ENCODE measurements at places on chromosomes 16 and 17.
A peak's percentile ranks its signal among the peaks of the same experiment; 100 is the strongest.

- peak; percentile 65 for DNase-seq
These were observed 15.0 kb downstream of the ZNF213 start for GRCh38 chr16:3149630-3150345.

- DNase-seq = no peak
These were observed 73.9 kb upstream of the TOB1 start for GRCh38 chr17:50939795-50940684.

- no peak for DNase-seq
These were observed 12.1 kb upstream of the CBX8 start for GRCh38 chr17:79808763-79809529.

DNA sequence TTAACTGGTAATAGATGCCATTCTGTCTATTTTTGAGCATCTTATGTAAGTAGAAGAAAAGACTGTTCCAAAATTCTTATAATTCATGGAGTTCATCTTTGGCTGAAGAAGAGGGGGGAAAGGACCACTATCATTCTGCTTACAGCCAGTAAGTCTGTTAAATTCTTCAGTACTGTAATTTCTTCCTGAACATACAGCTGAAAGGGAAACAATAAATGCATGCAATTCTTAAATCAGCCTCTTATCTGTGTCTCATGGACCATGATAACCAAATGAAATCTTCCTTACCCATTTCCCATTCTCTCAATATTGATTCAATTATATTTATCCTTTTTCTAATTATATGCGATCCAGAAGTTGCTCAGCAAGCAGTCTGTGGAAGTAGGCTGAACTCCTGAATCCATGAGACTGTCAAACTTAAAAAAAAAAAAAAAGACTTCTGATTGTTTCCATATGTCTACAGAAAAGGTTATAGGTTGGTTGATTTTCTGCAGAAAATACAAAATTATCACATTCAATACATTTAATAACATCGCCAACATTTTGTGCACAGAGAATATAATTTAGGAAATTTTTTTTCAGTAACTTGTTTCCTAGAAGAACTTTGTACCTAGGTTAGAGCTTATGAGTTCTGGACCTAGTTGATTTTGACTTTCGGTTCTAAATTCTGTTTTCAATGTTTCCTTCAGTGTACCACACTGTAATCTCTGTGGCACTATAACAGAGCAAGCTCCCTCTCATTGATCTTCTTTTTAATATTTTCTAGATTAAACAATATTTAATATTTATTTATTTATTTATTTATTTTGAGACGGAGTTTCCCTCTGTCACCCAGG, 1.2 kb upstream of the ABCA9 start:
- DNase-seq = no peak

DNA sequence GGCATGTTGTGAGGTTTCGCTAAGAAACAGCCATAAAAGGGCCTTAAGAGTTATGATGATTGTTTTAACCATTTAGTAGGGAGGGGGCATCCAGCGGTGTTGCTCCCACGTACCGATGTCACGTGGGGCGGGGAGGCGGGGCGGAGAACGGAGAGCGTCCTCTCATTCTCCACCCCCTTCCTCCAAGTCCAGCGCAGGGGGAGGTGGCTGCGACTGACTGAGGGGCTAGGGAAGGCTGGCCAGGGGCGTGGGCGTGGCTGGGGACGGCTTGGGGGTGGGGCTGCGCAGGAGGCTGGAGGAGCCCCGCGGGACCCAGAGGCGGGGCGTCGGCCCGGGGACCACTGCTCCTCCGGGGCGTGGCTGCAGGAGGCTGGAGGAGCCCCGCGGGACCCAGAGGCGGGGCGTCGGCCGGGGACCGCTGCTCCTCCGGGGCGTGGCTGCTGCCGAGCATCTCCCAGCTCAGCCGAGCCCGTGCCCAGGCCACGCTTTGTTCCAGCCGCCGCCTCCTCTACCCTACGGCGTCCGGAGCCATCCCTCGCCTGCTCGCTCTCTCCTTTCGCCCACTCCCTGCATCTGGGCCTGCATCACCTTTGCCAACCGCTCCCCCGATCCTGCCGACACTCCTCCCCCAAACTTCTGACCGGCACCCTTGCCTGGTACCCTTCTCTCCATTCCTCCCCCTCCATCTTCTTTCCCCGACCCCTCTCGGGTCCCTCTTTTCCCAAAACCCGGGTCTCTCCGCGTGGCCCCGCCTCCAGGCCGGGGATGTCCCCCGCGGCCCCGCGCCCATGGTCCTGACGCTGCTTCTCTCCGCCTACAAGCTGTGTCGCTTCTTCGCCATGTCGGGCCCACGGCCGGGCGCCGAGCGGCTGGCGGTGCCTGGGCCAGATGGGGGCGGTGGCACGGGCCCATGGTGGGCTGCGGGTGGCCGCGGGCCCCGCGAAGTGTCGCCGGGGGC, at the start of gene SARM1:
Gene SARM1, plus strand, starts transcription at position 450 of the 958 bp plus-strand sequence. Its CDS starts 339 bp downstream, at position 789.
- DNase-seq = peak; percentile 93

DNA sequence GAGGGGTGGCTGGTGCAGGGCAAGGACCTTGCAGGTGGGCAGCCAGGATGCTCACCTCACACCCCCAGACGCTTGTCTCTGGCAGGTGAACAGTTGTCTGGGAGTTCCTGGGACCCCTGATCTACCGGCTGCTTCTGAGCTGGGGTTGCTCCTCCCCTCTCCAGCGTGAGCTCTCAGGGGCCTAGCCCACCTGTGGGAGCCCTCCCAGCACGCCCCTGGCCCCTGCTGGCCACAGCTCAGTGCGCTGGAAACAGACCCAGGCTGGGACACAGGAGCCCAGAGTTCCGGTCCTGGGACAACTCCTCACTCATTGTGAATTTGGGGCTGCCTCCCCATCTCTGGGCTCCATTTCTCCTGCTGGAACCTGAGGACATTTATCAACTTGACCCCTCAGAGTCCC, 30.3 kb downstream of the ARHGAP23 start:
- no peak for DNase-seq

GRCh38 chr17:80561541-80562114, 17.0 kb downstream of the RPTOR start:
- peak; percentile 50 for DNase-seq

DNA sequence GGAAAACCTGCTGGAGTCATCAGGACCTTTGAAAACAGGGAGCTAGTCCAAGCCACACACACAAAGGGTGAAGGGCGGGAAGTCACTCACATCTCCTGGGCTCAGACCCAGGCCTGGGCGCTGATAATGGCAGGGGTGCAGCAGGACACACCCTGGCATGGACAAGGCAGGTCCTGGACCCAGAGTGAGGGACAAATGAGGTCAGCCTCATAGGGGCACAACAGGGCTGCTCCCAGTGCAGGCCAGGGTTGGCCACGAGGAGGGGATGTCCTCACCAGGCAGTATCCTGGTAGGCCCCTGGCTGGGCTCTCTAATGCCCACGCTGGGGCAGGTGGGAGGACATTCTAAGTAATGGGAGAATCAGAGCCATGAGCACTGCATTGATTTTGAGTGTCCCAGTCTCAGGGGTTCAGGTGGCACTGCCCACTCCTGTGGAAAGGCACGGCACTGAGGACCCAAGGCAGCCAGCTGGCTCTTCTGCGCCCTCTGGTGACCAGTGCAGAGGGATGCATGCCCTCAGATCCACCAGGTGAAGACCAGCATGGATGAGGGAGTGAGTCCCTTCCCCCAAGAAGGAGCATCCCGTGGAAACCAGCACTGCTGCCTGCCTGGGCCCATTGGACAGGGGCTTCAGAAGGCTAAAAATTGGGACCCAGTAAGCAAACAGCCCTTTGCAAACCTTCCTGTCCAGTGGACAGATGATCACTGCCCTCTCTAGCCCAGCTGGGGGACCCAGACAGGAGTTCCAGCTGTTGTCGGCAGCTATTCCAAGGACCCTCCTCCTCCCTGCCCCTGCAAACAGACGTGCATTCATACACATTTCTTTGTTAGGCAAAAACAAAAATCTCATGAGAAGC, 23.4 kb upstream of the SREBF1 start:
- DNase-seq = peak; percentile 56

DNA sequence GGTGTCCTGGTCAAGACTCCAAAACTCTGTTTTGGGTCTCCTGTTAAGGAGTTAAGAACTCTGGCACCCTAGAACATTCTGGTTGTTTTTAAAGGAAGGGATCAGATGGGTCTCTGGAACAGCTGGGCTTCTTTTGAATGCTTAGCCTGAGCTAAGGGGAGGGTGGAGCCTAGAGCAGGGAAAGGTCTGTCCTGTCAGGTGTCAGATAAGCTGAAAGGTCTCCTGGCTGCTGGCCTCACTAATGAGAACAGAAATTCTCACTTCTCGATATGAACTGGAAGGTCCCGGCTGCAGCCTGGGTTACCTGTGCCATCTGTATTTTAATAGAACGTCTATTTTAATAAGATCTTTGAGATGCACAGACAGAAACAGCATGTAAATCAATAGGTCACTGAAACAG, 69.0 kb downstream of the RAP1GAP2 start:
- no peak for DNase-seq

DNA sequence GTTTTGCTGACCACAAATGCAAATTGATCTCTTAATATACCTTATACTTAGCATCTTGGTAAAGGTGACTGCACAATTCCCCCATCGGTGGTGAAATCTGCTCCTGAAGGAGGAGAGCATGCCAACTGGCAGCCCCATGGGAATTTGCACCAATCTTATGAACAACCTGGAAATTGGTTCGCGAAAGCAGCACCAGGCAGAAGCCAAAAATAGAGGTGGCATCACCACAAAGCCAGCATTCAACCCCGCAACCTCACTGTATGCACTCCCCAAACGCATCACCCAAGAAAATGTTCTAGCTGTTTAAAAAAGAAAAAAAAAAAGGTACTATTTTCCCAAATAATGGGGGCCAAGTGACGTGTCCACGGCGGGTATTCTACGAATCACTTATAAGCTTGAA, 213.4 kb downstream of the ZFHX3 start:
- DNase-seq = no peak

DNA sequence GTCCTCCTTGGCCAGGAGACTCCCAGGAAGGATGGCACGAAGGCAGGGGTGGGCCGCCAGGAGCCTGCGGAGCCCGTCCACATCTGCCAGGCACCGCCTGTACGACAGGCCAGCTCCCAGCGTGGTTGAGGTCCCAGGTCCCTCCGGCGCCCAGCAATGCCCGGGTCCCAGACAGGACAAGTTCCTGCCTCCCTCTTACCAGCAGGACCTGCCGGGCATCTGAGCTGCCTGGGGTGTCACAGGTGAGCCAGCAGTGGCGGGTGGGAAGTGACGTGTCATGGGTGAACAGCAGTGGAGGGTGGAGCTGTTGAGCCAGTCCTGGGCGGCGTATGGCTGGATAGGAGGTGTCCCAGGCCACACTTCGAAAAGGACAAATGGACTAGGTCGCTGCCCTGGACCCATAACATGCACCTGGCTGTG, 15.7 kb upstream of the BAHCC1 start:
- DNase-seq = no peak

GRCh38 chr16:57807252-57807967, 5.1 kb upstream of the KIFC3 start:
- DNase-seq = peak; percentile 67

GRCh38 chr17:28970879-28971278, 19.6 kb upstream of the PHF12 start:
- DNase-seq = no peak

- no peak for DNase-seq
These were observed 4.5 kb downstream of the NTHL1 start for GRCh38 chr16:2042986-2043666.

- no peak for DNase-seq
These were observed 10.8 kb upstream of the RIPOR1 start for GRCh38 chr16:67517661-67518423.

DNA sequence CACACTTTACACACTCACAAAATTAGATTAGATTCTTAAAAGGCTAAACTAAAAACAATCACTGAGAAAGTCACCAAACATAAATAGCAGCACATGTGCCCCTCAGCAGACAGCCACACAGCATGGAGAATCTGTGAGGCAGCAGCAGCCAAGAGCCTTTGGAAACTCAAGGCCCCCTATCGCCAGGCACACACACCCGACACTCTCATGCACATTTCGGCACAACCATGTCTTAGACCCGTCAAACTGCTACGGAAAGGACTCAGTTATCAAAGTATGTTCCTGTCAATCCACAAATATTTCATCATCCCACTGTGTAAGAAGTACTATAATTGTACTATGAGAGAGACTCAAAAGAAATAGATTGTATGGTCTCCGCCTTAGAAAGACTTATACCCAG, 20.9 kb downstream of the UBE2O start:
- peak; percentile 32 for DNase-seq

DNA sequence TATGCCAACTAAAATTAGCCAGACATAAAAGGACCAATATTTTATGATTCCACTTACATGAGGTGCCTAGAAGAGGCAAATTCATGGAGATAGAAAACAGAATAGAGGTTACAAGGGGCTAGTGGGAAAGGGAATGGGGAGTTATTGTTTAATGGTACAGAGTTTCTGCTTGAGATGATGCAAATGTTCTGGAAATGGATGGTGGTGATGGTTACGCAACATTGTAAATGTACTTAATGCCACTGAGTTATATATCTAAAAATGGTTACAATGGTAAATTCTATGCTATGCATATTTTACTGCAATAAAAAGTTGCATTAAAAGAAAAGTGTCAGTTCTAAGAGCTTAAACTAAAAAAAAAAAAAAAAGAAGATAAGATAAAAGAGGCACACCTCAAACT, 17.9 kb downstream of the MT1X start:
- DNase-seq = no peak

DNA sequence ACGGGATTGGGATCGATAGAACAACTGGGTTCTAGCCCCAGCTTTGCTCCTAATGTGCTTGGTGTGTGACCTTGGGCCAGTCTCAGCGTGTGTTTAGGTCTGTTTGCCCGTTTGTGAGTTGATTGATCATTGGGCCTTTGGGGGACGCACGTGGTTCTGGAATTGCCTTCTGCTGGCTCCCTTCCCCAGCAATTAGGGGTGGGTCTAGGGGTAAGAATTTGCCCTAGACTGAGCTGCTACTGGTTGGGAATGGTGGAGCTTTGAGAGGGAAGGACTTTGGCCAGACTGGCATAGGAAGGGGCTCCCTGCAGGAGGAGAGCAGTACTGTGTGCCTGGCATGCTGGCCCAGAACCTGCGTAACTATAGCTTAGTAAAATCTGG, 1.5 kb downstream of the SPNS2 start:
- DNase-seq = no peak

GRCh38 chr16:49458656-49459445, 85.2 kb downstream of the C16orf78 start:
- no peak for DNase-seq

GRCh38 chr16:78368121-78369102, 269.0 kb downstream of the WWOX start:
- no peak for DNase-seq

DNA sequence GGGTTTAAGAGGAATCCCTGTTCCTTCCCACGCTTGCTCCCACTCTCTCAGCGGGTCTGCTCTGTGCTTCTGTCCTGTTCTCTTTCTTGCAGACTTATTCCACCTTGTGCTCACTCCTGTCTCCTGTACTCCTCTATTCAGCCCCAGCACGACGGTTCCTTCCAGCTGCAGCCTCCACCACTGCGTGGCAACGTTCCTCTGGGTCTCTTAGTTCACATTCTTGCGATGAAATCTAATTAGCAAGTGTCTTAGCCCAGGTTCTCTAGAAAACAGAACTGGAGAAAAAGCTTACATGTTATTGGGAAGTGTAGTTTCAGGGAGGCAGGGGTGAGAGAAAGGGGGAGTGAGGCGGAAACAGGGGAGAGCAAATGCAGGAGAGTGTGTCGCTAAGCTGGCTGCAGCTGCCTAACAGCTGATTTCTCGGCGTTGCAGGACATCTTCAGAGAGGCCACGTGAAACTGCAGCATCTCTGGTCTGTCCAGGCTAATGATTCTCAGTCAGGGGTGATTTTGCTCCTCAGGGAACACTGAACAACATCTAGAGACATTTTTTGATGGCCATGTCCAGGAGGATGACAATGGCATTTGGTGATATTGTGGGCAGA, 213.2 kb upstream of the NLRP1 start:
- no peak for DNase-seq
